Transverse colon (tissue), 4 donors: ENCODE measurements at places on chromosomes 16 and 17. TPM values are rescaled to one million over a fixed set of nuclear protein-coding genes. Genes with fewer than 3 reads are reported as not detected.

- DNase-seq, result no peak
These were observed 36.4 kb upstream of the SSTR5 start for GRCh38 chr16:1036166-1036565.

DNA sequence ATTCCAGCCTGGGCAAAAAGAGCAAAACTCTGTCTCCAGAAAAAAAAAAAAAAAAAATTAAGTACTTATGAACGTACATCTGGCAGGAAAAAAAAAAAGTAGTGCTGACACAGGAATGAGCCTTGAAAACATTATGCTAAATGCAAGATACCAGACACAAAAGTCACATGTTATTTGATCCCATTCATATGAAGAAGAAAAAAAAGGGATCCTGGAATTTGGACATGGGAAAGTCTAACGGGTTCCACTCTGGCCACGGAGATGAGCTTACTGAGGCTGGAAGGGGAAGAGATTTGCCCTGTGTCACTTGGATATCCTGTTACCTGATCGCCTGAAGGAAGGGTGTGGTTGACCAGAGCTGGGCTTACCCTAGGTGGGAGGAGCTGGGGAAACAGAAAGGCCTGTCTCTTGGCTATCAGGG lies 251.9 kb downstream of the PARN start:
- DNase-seq, result no peak

DNA sequence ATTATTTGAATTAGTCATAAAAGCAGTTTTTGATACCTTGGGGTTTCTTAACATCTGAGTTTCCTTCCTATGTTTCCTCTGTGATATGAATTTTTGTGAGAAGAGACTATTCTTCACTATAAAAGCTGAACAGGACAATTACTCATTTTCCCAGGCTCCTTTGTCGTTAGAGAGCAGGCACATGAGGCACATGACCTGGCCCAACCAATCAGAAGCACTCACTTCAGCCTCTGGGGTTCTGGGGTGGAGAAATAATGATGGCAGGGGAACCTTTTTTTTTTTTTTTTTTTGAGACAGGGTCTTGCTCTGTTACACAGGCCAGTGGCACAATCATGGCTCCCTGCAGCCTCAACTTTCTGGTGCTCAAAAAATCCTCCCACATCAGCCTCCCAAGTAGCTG lies 145.5 kb upstream of the ASIC2 start:
- DNase-seq, result no peak

Gene SCIMP
- 0.82 TPM for total RNA-seq

DNA sequence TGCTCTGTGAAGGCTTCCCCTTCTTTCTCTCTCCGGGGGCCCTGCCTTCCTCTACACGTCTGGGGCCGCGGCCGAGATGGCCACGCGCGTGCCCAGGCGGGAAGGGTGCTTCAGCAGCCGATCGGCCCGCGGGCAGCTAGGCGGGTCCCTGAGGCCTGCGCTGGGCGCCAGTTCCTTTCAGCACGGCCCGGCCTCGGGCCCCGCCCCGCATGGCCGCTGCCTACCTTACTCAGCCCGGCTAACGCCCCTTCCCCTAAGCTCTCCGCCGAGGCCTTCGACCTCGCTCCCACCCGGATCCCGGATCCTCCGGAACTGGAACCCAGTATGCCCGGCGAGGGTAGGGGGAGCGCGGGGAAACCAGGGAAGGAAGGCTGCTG lies 335 bp downstream of the TMEM11 start:
- peak; percentile 52 for DNase-seq
